ENCODE measurements at places on chromosomes 2 and 18.

DNA sequence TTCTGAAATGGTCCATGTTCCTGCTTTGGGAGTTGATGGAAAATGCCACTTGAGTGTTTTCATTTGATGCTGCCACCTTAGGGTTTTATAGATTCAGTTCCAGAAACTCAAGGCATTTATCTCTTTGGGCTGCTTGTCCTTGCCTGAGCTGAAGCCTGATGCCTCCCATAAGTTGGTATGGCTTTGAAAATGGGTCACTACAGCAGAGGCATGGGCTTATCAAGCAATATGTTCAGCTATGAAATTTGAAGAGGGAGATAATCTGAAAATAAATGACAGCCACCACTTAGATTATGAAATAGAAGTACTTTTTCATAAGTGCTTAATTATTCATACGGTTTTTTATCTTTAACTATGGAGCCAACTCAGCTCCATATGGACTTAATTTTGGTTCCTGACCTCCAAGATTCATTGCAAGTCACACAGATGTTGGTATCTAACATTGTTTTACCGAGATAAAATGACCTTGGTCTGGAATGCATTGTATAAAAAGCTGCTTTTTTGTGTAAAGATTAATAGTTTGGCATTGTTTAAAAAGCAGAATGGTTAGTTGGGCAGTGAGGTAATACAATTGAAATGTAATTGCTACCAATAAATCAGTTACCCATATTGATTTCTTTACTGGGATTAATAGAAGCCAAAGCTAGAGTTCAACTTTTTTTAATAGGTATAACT lies 4.5 kb downstream of the SLC14A1 start:
- no peak for DNase-seq

GRCh38 chr2:84969511-84970209 lies 1.3 kb upstream of the KCMF1 start:
- no peak for DNase-seq

GRCh38 chr2:65130664-65131175 lies 814 bp upstream of the RAB1A start:
- DNase-seq, result no peak

GRCh38 chr18:23627321-23627720 lies 35.4 kb downstream of the ANKRD29 start:
- DNase-seq, result no peak

GRCh38 chr2:108927936-108928659 lies 60.9 kb downstream of the EDAR start:
- peak; percentile 17 for DNase-seq

DNA sequence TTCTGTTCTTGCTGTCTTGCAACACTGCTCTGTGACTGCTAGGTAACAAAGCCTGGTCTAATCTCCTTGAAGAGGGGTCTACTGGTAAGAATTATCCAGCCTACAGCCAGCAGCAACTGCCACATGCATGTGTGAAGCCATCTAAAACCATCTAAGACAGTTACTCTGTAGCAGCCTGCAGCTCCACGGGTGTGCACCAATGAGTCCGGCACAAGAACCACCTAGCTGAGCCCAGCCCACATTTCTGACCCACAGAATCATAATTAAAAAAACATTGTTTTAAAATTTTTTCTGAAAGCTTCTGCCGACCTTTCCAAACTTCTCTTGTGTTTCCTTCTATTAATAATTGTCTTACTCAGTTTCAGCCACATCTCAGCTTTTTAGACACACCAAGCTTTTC lies 102.8 kb downstream of the ZNF385B start:
- no peak for DNase-seq

DNA sequence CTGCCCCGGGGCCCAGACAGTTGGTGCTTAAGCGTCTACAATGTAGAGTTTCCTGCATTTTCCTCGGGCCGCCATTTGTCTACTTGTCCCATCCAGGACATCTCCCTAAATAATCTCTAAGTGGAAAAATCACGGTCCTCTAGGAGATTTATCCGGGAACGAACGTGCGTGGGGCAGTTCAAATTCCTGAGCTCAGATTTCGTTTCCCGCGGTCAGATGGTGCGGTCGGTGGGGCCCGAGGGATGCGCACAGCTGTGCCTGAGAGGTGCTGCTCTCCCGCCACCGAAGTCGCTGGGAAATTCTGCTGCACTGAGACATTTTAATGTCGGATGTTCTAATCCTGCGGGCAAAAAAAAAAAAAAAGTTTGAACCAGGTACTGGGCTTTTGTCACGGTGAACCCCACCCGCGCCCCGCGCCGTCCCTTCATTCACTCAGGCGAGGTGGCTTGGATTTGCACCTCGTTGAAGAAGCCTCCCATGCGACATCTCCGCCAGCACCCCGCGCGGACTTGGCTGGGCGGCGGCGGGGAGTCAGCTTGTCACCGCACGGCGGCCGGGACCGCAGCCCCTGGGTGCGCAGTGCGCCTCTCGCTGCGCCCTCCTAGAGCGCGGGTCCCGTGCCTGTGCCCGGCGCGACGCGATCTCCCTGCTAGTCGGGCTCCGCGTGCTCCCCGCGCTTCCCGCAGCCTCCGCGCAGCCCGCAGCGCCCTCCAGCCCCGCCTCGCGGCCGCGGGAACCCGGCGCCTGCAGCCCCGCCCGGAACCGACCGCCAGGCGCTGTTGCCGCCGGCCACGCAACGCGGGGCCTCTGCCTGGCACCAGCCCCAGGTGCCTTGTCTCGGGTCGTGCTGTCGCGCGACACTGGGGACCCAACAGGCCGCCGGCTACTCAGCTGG lies 191.9 kb upstream of the TCF4 start:
- peak; percentile 72 for DNase-seq

GRCh38 chr2:131076707-131077106 lies 16.6 kb downstream of the FAM168B start:
- DNase-seq, result no peak

DNA sequence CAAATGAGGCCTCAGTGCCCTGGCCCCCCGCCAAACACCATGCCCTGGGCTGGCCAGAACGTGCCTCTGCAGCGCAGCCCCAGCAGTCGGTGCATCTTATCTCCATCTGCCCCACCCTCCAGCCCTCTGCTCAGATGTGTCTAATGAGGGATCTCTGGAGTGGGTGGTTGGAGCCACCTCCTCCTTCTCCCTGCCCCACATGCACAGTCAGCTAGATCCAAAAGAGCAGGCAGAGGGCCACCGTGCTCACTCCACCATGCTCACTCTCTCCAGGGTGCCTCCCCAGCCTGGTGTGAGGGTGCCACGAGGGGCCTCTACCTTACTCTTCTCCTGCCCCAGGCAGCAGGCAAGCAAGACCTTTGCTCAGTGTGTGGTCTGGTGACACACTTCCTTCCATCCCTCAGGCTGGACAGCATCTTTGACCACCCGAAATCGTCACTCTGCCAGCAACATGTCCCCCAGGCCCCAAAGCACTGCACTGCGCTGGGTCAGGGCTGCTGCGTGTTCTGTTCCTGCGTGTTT lies 266.1 kb upstream of the HDAC4 start:
- DNase-seq, result no peak

DNA sequence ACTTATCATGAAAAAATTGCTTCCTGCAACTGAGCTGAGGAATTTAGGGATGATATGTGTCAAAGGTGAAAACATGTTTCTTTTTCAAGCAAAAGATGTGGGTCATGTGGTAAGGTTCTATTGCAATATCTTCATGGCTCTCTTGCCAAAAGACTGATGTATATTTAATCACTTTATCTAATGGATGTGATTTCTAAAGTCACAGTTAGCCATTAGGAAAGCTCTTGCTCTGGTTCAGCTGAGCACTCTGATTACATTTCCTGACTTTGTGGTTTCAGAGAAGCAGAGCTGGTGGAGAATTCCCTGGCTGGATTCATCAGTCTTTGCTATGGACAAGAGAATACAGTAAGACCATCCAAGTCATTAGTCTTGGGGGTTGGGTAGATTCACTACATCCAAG lies 24.4 kb downstream of the SCN9A start:
- DNase-seq, result no peak

- peak; percentile 53 for DNase-seq
Measured at GRCh38 chr18:11981543-11982366, 448 bp downstream of the IMPA2 start.

DNA sequence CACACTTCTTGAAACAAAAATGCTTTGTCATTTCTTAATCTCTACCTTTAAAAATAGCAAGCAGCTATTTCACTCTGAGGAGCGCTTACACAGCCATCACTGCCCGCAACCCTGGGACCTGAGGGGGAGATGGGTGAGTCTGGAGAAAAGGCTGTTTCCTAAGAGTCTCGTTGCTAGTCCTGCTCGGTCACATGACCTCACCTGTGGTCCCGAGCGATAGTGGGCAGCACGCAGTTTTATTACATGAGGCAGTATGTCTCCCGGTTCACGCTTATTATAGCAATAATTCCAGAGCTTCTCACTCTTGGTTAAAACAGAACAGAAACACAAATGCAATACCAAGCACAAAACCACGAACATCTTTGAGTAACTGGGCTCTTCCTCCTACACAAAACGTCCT lies 105.3 kb downstream of the ZNF516 start:
- no peak for DNase-seq

DNA sequence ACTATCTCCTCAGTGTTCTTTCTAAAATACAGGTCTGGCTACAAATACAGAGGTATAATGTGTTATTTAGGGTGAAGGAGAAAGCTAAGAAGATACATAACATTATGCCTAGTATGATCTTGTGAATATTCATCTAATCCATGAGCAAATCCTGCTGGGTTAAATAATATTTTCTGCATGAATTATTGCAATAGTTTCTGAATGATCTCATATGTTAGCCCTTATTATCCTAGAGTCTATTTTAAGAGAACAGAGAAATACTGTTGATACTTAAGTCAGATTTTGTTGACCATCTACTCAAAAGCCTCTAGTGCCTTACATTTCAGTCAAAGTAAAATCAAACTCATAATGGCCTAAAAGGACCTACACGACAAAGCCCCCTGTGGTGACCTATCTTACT lies 382.3 kb downstream of the FIGN start:
- no peak for DNase-seq

GRCh38 chr2:78416625-78417300 lies 608.7 kb upstream of the REG3G start:
- no peak for DNase-seq

- peak; percentile 38 for DNase-seq
Measured at GRCh38 chr2:47534179-47534919, 131.4 kb downstream of the MSH2 start.

- no peak for DNase-seq
Measured at GRCh38 chr18:61607867-61608266, 274.6 kb downstream of the CDH20 start.

- no peak for DNase-seq
Measured at GRCh38 chr18:68660354-68661183, 54.3 kb downstream of the TMX3 start.

DNA sequence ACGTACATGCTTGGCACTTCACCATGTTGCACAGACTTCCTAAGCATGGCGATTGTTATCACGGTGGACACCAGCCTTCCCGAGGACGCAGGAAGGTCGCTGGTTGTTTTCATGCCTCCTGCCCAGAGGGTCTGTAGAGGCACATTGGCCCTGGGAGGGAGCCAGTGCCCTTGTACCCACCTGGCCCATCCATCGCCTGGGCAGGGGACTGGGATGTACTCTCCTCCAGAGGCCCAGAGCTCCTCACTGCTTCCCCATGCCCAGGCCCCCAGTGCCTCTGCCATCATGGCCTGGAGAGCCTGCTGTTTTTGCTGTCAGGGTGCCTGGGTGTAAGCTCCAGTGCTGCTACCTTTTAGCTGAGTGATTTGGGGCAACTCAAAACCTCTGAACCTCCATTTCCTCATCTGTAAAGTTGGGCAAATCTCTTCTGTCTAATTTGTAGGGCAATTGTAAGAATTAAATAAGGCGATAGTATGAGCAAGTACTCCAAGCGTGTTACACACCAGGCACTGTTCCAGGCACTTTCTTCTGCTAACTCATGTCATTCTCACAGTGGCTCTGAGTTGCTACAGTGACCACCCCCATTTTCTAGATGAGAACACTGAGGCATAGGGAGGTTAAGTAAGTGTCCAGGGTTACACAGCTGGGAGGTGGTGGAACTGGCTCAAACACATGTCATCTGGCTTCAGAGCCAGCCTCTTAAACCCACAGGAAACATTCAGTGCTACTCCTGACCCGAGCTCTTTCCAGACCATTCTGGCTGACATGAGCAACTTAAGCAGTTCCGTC lies 45.3 kb downstream of the GREB1 start:
- DNase-seq, result no peak

- DNase-seq, result no peak
Measured at GRCh38 chr2:234577191-234577590, 80.3 kb upstream of the ARL4C start.

DNA sequence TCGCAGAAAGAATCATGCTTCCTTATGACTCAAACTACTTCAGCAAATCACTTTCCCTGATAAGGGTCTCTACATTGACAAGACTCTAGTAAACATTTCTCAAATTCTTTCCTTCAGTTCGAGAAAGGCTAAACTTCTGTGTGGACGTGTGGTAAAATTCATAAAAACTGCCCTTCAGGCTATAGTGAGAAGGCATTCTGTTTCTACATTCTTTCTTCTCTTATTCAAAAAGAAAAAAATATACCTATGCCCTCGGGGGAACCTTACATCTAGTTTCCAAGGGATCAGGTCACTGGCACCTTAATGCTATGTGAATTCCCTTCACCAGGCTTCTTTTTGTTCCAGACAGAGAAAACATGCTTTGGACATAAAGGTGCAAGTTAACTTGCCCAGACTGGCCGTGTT lies 4.9 kb downstream of the VIT start:
- no peak for DNase-seq

- no peak for DNase-seq
Measured at GRCh38 chr2:229096409-229097066, 174.5 kb downstream of the PID1 start.

DNA sequence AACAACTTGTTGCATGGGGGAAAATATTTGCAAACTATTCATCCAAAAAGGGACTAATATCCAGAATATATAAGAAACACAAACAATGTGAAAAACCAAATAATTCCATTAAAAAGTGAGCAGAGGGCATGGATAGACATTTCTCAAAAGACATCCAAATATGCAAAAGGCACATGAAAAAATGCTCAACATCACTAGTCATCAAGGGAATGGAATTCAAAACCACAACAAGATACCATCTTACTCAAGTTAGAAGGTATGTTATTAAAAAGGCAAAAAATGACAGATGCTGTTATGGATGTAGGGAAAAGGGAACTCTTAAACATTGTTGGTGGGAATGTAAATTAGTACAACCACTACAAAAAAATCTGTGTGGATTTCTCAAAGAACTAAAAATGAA lies 396.5 kb downstream of the CCDC85A start:
- DNase-seq, result no peak

- no peak for DNase-seq
Measured at GRCh38 chr2:122079844-122080243, 324.4 kb downstream of the TSN start.

DNA sequence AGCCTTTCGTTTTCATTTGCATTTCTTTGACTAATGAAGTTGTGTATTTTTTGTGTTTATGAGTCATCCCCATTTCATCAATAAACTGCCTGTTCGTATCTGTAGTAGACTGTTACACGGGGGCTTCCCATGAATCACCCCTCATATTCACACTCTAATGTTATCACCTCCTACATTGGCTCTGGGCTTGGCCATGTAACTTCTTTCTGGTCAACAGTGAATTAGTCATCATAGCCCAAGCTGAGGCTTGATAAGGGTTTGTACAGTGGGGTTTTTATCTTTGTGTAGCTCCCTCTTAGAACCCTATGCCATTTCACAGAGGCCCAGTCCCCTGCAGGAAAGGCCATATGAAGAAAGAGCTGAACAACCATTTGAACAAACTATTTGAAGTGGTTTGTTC lies 151.0 kb downstream of the CCBE1 start:
- DNase-seq, result no peak

Measured in head of caudate nucleus (tissue), 42 donors.